SJSA1 (cell line): ENCODE measurements at places on chromosomes 2 and 18. TPM values are rescaled to one million over a fixed set of nuclear protein-coding genes. Genes with fewer than 3 reads are reported as not detected.
A peak's percentile ranks its signal among the peaks of the same experiment; 100 is the strongest.

GRCh38 chr2:96788442-96789244 is 27.4 kb upstream of the CNNM3 start:
- no peak for DNase-seq

- DNase-seq, result no peak
These were observed 8.1 kb downstream of the TEX44 start for GRCh38 chr2:231600619-231601355.

DNA sequence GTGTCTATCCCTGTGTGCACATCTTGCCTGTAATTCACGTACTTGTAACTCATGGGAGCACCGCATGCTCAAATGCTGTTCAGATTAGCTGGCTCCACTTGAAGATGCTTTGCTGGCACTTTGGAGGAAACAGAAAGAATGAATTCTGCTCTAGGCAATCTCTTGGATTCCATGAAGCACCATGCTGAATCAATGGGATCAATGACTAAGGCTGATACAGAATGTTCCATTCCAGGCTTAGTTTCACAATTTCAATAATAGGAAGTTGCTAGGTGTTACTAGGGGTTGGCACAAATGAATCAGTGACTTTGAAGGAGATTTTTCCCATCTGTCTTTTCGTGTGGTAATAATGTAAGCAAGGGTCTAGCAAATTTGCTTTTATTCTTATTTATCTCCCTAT is 328.8 kb downstream of the OSR1 start:
- no peak for DNase-seq

DNA sequence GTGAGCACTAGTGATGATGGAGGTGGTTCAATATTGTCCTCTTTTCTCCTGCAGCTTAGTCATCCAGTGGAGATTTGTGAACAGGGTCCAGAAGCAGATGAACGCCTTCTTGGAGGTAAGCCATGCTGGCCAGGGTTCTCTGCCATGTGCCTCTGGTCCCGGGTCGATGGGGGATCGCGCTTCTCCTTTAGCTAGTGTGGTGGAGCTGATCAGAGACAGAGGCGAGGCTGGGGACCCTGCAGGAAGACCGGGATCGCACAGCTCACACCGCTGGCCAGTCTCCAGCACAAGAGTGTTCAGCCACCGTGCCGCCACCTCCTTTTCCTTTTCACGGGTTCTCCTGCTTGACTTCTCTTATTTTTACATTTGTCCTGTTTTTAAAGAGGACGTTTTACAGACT is 243.4 kb downstream of the ALPK2 start:
- DNase-seq, result peak; percentile 33

- DNase-seq, result no peak
These were observed 392.5 kb upstream of the NRXN1 start for GRCh38 chr2:51424418-51424817.

DNA sequence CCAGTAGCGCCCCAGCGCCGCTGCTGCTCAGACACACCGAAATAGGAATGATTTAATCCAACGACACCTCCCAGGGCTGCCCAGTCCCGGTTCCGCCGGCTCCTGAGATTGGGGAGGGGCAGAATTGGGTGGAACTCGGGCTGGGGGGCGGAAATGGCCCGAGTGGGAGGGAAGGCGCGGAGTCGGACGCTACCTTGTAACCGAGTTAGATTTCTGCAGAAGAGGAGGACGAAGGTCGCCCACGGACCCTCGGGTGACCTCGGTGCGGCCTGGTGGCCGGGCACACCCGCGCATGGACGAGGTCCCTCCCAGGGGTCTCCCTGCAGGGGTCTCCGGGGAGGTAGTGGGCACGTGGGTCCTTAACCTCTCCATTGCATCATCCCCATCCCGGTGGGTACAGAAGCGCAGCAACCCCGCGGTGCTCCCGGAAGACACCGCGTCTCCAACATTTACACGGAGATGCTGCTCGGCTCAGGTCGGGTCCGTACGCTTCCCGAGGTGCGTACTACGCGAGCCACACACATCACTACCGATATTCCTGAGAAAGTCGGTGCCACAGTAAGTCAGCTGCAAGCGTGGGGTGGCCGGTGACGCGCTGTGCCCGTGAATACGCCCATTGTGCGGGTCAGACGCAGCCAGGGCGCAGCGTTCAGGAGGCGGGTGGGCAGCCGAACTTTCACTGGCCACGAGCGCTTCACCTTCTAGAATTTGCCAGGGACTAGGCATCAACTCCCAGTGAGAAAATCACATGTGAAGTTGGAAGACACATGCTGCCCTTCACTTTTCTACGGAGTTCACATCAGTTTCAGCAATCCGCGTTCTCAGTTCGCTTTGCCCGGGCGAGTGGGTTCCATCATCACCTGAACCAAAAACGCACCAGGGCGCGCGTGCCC is 3.0 kb downstream of the ZNF516 start:
- DNase-seq, result no peak

DNA sequence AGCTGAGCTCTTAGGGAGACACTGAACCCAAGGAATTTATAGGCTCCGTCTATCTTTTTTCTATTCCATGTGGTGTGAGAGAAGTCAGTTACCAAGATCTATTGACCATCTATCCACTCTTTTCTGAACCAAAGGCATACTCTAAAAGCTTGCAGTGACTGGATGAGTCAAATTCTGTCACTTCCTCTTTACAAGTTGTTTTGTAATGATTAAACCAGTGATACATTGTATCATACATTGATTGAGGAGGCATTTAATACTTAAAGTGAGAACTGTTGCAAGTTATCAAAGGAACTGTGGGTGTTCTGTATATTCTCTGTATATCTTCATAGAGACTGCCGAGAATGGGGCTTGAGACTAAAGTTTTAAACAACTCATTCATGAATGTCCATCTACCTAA is 188.8 kb downstream of the CAMKMT start:
- DNase-seq, result no peak

GRCh38 chr2:60312618-60313017 is 240.8 kb downstream of the BCL11A start:
- DNase-seq, result no peak

DNA sequence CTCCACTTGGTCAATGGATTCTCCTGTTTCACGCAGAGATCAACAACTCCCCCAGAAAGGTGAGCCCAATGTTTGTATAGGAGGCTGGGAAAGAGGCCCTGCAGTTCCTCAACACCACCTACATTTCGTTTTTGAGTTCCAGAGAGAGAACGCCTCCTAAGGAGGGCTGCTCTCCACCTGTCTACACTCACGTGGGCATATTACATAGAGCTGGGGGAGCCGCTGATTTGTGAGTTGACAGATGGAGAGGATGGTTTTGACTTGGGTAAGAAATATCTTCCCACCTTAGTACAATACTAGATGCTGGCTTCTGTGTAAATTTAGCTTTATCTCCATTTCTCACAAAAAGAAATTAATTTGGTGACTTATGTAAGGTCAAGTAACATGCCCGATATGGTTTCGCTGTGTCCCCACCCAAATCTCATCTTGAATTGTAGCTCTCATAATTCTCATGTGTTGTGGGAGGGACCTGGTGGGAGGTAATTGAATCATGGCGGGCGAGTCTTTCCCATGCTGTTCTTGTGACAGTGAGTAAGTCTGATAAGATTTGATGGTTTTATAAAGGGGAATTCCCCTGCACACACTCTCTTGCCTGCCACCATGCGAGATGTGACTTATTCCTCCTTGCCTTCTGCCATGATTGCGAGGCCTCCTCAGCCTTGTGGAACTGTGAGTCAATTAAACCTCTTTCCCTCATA is 274.5 kb upstream of the PXDN start:
- DNase-seq, result no peak

Gene CNGA3
- not detected in 2 replicates for total RNA-seq

DNA sequence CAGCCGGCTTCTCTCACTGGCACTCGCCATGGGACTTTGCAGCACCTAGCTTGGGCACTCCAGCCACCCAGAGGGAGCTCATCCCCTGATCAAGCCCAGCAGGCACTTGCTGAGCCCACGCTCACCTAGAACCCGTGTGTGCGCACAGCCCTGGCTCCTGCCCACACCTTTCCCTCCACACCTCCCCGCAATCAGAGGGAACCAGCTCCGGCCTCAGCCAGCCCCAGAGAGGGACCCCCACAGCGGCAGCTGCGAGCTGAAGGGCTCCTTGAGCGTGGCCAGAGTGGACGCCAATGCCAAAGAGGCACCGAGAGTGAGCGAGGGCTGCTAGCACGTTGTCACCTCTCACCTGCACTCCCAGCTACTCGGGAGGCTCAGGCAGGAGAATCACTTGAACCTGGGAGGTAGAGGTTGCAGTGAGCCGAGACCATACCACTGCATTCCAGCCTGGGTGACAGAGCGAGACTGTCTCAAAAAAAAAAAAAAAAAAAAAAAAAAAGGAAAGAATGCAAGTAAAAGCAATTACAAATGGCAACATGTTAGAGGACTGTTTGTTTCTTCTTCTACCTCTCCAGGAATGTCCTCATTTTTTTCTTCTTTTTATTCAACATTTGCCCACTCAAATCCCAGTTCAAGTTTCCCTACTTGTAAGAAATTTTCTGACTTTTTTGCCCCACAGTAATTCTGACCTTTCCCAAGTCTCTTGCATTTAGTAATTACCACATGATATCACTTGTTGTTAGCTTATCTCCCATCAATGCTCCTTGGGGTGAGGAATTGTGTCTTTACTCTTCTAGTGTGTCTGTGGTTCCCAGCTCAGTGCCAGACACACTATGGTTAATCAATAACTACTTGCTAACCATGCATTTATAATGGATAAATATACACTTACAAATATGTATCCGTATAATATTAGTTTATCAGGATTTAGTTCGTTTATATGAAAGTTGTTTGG is 40.6 kb upstream of the ST3GAL5 start:
- DNase-seq, result no peak

Gene SERPINB11
- not detected in 2 replicates for total RNA-seq
